HepG2 (cell line): ENCODE measurements at places on chromosomes 2 and 18. TPM values are rescaled to one million over a fixed set of nuclear protein-coding genes. Genes with fewer than 3 reads are reported as not detected.

Gene CROCC2
- polyA plus RNA-seq = not detected in 2 replicates

Gene LTBP1
- 0.12 and 0.16 TPM in 2 replicates for polyA plus RNA-seq

Gene POTEC
- not detected in 2 replicates for polyA plus RNA-seq

Gene ZCCHC2
- polyA plus RNA-seq = 52.2 and 62.5 TPM in 2 replicates

Gene DIPK1C
- 1.1 and 1.8 TPM in 2 replicates for polyA plus RNA-seq

Gene EHD3
- polyA plus RNA-seq = 0.20 and 0.27 TPM in 2 replicates

Gene ID2
- polyA plus RNA-seq = 610 and 719 TPM in 2 replicates

Gene ITPRIPL1
- polyA plus RNA-seq = 4.3 and 6.3 TPM in 2 replicates

Gene CDCA7
- polyA plus RNA-seq = 38.4 and 57.8 TPM in 2 replicates

Gene ANO7
- 4.1 and 4.9 TPM in 2 replicates for polyA plus RNA-seq

DNA sequence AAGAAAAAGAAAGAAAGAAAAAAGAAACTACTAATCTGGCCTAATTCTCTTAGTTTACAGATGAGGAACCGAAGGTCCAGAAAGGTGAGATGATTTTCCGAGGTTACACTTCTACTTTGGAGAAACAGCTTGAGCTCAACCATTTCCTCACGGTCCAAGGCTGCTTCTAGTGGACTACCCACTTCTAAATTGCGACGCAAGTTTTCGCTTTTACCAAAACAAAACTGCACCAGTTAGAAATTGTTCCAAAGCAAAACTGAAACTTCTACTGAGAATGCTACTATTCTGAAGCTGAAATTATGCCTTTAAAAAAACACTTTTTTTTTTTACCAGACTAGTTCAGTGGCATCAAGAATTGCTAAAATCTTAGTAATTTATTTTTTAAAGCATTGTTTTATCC is 101.6 kb downstream of the INO80D start:
- DNase-seq = no peak

GRCh38 chr2:98498703-98499440 is 54.2 kb downstream of the INPP4A start:
- no peak for DNase-seq

GRCh38 chr2:7023542-7023941 is 106.3 kb downstream of the RNF144A start:
- no peak for DNase-seq

- DNase-seq = no peak
These were observed 230.7 kb downstream of the MYO3B start for GRCh38 chr2:170408461-170409163.

- peak; percentile 34 for DNase-seq
These were observed 124.2 kb upstream of the ITGB6 start for GRCh38 chr2:160324161-160324800.

- DNase-seq = no peak
These were observed 1.3 kb downstream of the INPP4A start for GRCh38 chr2:98445683-98446581.

DNA sequence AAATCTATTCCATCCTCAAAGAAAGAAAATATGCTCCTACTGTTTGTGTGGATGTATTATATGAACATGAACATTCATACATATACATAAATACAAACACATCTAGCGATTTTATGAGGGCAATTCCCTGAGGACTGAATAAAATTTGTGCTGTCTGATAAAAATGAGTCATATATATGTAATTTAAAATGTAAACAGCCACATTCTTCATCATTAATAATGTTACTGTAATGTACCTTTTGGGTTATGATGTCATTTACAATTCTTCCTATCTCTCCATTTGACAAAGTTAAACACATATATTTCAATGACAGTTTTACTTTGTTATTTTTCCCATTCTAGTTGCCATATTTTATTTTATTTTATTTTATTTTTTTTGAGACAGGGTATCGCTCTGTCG is 91.3 kb upstream of the ZFP36L2 start:
- no peak for DNase-seq

DNA sequence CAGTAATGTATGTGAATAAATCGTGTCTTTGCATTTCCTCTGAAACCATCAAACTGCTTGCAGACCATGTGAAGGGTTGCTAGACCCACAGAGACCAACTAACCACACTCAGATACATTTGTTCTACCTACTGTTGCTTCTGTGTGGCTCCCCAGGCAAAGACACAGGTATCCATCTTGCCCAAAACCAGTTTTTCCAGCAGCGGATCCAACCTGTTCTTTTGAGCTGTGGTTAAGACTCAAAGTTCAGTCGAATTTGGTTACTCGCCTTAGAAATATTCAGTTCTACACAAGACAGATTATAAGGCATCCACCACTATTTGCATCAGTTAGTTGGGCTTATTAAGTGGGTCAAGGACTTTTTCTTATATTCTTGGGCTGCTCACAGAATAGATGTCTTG is 276.2 kb upstream of the EPHA4 start:
- no peak for DNase-seq

DNA sequence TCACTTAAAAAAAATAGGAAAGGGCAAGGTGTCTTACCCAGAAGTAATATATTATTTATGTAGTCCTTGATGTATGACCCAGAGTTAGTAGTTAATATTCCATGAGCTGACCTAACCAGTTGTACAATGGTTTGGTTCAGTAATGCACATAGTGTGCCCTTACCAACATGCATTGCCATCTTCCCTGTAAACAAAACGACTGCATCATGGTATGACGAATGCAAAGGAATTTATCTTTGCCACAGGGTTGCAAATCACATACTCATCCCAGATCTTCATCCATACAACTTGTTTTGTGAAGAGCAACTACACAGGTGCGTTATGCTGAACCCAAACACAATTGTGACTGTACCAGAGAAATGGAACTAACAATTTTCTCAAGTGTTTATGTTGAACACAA is 68.9 kb upstream of the ZSWIM2 start:
- no peak for DNase-seq

DNA sequence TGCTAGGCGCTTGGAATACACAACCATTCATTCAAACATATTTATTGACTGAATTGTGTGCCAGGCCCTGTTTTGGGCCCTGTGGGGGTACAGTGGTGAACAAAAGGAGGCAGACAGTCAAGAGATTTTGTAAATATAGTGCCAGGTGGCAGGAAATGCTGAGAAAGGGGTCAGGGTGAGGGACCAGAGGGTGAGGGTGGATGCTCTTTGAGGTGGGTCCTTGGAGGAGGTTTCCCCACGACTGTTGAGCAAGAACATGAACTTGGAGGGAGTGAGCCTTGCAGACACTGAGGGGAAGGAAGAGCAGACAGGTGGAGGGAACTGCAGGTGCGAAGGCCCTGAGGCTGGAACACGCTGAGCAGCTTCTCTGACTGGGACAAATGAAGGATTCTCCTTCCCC is 40.7 kb downstream of the ODC1 start:
- no peak for DNase-seq

DNA sequence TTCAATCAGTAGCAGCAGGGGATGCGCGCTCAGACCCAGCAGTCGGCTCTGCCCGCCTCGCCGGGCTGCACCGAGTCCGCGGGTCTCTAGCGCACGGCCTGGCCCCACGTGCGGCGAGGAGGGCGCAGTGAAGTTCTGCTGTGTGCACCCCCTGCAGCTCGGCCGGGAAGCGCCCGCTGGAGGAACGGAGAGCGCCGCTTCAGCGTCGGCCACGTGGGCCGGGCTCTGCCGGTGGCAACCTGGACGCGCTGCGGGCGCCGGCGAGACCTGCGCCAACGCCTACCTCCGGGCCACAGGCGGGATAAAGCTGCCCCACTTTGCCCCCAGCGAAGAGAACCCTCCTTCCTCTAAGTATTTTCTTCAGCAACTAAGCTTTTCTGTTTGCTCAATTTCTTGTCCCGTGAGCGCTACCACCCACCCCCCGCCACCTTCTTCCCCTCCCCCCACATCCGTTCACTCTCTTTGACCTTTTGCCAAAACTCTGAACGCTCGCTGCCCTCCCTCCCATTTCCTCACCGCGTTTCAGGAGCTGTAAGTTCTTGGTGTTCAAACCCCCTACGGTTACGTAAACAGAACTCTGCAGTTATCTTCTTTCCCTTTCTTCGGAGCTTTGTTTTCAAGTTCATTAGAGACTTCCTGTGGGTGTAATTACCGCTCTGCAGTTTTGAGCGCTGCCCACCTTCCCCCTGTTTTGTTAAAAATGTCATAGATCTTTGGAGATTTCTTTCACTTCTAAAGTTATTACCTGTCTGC is 42.6 kb upstream of the EDAR start:
- peak; percentile 21 for DNase-seq

GRCh38 chr2:47033102-47033880 is 117.7 kb upstream of the MCFD2 start:
- peak; percentile 28 for DNase-seq

DNA sequence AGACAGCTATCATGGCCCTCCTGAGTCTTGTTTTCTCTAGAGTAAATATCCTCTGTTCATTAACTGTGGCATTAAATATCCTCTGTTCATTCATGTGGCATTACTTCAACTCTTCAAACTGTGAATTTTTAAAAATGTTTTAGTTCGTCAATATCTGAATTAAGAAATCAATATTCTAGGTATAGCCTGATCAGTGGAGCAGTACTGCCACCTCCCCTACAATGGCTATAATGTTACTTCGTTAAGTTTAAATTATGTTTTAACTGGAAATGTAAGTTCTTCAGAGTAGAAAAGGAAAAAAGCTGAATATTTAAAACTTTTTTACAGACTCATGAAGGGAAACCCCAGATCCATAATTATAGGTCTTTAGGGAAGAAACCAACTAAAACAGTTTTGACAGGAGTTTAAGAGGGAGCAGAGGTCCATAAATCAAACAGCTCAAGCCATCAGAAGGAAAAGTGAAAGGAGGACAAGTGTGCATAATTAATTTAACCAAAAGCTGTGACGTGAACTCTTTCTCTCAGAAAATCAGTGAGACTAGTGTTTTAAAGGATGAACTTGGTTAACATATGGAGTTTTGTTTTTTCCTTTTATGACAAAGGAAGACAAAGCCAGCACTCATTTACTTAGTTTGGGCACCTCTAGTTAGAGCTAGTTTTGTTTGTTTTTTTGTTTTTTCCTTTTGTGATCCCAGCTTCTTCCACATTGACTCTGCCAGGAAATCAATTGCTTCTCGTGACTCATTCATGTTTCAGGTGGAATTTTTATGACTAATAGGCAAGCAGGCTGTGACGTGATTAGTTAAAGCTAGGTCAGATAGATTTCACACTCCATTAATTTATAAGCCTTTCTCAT is 44.9 kb downstream of the RBBP8 start:
- no peak for DNase-seq

DNA sequence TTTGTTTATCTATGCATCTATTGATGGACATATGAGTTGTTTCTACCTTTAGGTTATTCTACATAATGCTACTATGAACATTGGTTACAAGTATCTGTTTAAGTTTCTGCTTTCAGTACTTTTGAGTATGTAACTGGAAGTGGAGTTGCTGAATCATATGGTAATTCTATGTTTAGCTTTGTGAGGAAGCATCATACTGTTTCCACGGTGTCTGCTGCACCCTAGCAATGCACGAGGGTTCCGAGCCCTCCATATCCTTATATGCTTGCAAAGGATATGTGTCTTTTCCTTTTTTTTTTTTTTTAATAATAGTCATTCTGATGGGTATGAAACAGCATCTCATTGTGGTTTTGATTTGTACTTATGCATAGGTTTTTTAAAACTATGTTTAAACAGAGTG is 83.7 kb downstream of the FMNL2 start:
- DNase-seq = no peak

DNA sequence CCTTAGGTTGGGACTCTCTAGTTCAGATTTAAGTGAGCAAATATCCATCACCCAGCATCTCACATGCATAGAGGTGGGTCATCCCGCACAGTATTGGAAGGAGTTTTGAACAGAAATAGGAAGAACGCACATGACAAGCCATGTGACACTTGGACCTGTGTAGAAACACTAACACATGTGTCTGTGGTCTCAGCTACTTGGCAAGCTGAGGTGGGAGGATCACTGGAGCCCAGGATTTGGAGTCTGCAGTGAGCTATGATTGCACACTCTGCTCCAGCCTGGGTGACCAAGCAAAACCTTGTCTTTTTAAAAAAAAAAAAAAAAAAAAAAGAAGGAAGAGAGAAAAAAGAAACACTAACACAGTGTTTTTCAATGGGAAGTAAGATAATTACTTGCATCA is 5.4 kb upstream of the MTCL1 start:
- no peak for DNase-seq

DNA sequence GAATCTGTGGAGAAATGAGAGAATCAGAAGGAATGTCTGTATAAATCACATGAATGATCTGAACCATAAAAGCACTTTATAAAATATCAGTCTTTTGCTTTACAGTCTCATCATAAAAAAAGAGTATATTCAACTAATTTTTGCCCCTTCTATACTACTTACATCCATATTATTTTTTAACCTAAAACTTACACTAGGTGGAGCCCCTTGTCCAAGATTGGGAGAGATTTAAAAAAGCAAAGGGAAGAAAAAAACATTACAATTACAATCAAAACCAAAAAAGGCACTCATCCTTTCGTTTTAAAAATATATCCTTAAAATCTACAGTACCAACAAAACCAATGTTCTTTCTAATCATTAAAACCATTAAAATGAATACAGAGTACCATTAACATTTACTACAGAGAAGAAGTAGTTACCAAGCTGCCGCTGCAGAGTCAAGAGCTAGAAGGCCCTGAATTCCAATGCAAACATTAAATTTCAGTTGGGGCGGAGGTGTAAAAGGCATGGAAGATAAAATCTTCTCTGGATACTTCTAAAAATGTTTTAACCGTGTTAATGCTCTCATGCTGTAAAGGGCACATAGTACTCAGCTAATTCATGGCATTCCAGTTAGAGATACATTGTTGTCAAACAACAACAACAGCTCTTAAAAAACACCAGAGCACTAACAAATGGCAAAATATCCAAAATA is 56.7 kb upstream of the EPB41L3 start:
- DNase-seq = peak; percentile 16

GRCh38 chr2:85680707-85681371 is 12.8 kb upstream of the SFTPB start:
- DNase-seq = no peak

DNA sequence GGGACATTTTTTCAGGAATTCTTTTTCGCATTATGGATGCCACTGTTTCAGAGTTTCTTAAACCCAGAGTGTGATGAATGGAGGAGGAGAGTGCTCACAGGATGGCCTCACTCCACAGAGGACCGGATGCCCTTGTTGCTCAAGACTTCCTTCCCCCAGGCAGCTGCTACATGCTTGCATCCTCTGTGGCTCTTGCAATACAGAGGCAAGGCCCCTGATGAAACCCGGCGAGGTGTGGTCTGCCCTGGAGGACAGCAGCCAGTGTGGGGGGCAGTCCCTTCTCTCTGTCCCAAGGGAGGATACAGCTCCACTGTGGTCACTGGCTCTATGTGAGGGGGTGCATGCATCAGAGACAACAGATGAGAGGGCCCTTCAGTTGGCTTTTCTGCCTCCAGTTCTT is 109.6 kb downstream of the SH3RF3 start:
- DNase-seq = no peak

DNA sequence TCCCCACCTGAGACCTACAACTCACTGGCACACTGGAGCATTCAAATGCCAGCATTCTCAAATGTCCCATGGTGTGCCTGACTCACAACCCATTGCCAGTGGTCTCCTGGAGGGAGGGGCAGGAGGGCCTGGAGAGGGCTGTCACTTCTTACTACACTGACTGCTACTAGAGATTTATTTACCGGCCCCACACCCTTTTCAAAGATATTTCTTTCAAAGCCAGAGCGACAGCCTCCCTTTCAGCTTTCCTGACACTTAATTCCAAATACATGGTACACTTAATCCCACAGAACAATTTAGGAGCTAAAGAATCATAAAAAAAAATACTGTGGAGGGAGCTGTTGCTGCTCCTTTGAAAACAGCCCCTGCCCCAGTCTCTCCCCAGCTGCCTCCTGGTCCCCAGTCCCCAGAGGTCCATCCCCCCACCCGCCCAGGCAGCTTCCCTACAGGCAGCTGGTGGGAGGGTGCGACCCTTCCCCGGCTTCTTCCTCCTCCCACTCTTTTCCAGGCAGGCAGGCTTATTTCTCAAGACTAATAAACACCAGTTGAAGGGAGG is 129.1 kb upstream of the SMAD2 start:
- no peak for DNase-seq

- peak; percentile 54 for DNase-seq
These were observed 27.1 kb downstream of the RAB31 start for GRCh38 chr18:9735238-9735637.
